Stimulated activated memory B cell treated with anti-CD40 and anti-IgM and Interleukin-4, amounts not matched to agents 10 μg/mL and 1 μg/mL and 100 μg/mL, for 72 hours (primary cell): ENCODE measurements at places on chromosomes 11 and 22.

GRCh38 chr22:36611241-36611976 is 82.4 kb upstream of the EIF3D start:
- ATAC-seq, result no peak

GRCh38 chr11:69540118-69541000 is 58.9 kb downstream of the LINC01488 start:
- ATAC-seq, result no peak

DNA sequence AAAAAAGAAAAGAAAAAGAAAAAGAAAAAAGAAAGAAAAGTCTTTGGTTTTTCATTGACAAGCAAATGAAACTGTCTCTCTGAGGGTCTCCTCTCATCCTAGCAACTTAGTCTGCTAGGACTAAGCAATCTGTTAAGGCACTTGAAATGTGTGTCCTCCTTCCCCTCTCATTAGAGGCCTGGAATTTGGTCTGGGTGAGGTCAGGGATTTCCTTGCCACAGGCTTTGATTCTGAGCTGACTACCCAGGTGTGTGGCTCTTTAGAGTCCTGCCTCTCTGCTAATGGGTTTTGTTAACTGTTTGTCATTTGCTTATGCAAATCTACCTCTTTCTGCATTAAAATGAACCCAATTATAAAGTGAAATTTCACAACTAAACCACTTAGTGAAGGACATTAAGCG is 18.3 kb upstream of the PKNOX2 start:
- ATAC-seq, result no peak

GRCh38 chr22:39227542-39228272 is 17.1 kb downstream of the PDGFB start:
- ATAC-seq, result no peak

- ATAC-seq, result no peak
Observed at GRCh38 chr11:37503411-37504059, 905.5 kb upstream of the RAG2 start.

- no peak for ATAC-seq
Observed at GRCh38 chr11:88575916-88576315, 238.4 kb upstream of the CTSC start.

DNA sequence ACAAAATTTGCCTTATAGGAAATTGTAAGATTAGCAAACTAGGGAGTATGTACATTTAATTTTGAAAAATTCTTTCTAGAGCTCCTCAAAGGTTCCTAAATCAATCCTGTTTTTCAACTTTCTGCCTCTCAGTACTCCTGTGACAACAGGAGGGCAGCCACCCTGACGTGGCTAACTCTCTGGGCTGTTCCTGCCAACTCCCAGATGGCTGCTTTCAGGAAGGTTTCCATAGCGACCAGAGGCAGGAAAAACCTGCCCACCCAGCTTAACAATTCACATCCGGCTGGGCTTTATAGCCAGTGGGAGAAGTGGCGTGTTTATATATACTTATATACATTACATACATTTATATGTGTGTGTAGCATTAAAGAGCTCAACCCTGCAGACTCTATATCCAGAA is 26.5 kb downstream of the SGSM3 start:
- ATAC-seq, result no peak

DNA sequence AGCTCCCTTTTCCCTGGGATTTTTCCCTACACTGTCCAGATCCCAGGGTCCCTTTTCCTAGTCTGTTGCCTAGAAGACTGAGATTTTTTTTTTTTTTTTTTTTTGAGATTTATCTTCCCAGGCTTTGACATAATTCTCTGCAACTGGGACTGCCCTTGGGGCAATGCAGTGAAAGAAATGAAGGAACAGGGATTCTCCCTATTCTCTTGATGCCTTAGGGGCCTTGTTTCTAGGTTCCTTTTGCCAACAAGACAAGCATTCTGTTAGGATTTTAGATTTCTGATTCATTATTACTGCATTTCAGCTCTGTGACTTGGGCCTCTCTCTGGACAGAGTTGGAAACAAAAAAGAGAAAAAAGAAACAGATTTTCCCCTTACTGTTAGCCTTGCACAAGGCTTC is 47.3 kb downstream of the QSER1 start:
- no peak for ATAC-seq
